ENCODE measurements at places on chromosomes 5 and 9.

- DNase-seq = no peak
Observed at GRCh38 chr5:71586052-71586940, 844 bp upstream of the MCCC2 start.

GRCh38 chr9:87684627-87685219 lies 41.2 kb upstream of the CTSL start:
- no peak for DNase-seq

GRCh38 chr9:110579034-110579861 lies at the start of gene SVEP1:
SVEP1 (minus strand) TSS chr9:110579741; CDS start chr9:110579543, 198 bp downstream.
- DNase-seq = no peak

GRCh38 chr9:129854588-129855110 lies 19.4 kb downstream of the USP20 start:
- no peak for DNase-seq

DNA sequence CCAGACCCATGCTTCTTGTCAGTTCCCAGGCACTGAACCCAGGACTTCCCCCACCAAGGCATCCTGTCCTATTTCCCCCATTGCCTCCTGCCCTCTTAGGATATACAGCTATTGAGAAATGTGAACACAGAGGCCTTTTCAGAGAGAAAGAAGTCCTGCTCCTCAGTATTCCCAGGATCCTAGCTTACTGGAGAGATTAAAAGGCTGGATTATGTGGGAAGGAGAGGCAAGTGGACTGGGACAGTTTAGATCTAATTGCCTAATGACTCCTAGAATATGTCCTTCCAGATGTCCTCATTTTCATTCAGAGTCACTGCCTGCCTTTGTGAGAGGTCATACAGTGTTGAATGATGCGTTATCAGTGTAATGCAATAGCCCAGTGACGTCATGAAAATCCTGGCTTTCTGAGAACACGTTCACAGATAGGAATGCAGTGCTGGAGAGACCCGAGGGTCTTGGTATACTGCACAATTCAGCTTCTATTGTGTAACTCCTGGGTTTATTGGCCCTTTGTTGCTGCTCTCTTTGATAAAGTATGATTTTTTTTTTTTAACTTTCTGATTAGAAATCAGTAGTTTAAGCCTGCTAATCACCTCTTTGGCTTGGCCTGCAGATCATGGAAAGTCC lies 26.2 kb downstream of the WWC1 start:
- DNase-seq = peak; percentile 36

DNA sequence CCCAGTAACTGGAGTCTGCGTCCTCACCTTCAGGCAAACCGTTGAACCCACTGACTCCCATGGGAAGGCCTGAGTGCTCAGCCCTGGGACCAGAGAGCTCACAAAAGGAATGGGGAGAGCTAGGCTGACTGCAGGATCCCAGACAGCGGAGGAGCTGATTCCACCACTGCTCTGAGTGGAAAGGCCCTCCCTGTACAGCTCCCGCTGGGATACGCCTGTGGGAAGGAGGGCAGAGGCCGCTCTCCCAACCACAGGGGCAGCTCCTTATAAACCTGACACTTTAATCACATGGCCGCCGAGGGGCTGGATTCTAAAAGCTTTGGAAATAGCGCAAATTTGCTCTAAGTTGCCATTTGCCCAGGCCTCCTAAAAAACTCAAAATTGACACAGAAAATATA lies 37.1 kb downstream of the DBH start:
- DNase-seq = no peak

DNA sequence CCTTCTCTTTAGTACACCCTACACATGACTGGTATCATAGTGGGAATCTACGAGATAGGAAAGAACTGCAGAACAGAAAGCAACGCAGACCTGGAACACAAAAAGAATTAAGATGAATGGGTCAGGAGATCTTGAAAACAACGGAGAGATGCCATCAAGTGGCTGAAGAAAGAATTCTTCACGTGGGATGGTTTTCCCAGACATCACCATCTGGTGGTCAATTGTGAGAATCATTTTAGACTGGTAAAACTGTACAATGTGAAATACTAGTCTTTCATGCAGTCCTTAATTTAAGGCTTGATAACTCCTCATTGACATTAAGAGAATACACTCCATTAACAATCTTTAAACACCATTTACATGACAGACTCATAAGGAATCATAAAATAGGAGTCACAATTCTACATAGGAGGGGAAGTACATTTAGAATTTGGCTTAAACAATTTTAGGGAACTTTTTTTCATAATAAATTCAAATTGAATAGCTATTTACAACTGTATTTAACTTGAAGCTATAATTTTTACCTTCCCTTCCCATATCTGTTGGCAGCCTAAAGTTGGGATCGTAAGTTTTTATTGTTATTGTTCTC lies 128.4 kb upstream of the TRPM3 start:
- peak; percentile 28 for DNase-seq

DNA sequence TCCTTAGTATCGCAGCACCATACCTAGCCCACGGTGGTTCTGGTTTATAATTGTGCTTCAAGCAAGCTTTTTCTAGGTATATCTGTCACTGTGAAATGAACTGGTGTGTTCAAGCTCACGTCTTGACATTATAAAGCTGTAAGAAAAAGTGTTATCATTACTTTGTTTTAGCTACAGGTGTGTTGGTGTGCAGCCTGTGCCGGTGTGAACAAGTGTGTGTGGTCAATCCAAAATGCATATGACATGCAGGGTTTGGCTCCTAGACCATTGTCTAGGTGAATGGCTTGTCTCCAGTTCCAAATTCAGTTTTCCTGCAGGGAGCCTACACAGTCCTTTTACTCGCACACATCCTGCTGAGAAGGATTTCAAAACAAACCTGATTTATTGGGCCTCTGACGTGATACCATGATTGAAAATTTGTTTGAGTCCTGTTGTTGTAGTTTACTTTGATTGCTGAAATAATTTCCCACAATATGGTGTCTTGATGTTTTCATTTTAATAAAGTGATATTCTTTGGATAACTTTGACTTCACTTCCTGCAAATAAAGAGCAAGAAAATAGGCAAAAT lies 3.7 kb downstream of the LSM11 start:
- no peak for DNase-seq

DNA sequence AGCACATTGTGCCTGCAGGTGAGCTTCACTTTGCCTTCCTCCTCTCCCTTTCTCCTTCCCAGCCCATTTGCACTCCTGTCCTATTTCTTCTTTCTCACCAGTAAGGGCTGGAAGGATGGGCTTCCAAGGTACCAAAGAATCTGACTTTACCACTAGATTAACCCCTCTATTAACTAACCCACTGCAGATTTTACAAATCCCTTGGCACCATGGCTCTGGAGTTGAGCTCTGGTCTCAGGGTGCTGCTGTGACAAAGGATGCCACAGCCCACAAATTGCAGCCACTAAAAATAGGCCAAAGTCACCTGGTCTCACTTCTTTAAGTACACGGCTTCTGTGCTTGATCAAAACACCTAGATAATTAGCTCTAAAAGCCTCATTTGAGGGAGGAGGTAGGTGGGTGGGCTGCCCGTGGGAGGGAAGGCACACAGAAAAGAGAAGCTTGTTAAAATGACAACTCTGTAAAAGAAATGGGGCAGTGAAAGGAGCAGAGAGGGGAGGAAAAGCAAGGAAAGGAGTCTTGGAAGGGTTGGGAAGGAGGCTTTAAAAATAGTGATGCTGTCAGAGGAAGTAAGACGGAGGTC lies 327.4 kb downstream of the DRD1 start:
- DNase-seq = no peak

DNA sequence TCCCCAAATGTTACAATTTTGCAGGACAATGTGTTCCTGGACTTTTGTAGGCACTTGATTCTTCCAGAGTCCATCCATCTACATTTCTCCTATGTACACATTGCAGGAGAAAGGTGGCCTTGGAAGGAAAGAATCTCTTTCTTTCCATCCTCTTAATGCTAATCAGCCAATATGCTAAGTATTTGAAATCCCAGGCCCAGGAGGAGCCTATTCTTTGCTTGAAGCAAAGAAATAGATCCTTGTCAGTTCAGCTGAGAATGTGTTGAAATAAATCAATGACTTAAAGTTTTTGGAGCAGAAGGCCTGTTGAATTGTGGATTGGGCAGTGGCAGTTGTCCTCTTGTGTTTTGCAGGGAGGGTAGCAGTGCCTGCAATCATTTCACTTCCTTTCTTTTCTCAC lies 113.3 kb downstream of the PTTG1 start:
- no peak for DNase-seq

- DNase-seq = no peak
Observed at GRCh38 chr9:84811751-84812074, 142.2 kb downstream of the NTRK2 start.

- DNase-seq = no peak
Observed at GRCh38 chr9:18060269-18060934, 413.6 kb upstream of the ADAMTSL1 start.

DNA sequence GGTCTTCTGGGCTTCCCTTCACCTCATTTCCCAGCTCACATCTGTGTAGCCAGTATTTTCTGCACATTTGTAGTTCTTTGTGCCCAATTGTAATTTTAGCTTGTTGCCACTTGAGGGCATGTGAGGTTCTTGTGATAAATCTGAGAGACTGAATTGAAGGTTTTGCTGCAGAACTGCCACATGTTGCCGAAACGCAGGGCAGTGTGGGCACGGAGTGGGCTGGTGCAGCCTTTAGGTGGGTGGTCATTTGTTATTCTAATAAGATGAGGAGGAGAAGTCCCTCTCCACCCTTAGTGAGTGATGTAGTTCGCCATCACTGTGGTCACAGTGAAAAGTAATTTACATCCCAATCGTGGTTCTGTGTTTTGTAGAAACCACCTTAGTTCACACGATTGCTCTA lies 21.2 kb downstream of the OTULIN start:
- peak; percentile 30 for DNase-seq

- no peak for DNase-seq
Observed at GRCh38 chr9:16450578-16450977, 419.9 kb downstream of the BNC2 start.

GRCh38 chr5:38923661-38924451 lies 78.0 kb downstream of the OSMR start:
- DNase-seq = no peak

DNA sequence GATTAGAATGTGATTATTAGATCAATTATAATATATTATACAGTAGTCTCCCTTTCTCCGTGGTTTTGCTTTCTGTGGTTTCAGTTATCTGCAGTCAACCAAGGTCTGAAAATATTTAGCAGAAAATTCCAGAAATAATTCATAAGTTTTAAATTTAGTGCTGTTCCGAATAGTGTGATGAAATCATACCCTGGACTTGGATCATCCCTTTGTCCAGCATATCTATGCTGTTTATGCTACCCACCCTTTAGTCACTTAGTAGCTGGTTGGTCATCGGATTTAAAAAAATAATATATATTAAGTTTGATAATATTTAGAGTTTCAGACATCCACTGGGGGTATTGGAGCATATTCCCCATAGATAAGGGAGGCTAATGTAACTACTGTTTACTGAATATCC lies 19.6 kb downstream of the RMI1 start:
- no peak for DNase-seq

GRCh38 chr5:571791-572190 lies 40.3 kb upstream of the CEP72 start:
- DNase-seq = no peak

DNA sequence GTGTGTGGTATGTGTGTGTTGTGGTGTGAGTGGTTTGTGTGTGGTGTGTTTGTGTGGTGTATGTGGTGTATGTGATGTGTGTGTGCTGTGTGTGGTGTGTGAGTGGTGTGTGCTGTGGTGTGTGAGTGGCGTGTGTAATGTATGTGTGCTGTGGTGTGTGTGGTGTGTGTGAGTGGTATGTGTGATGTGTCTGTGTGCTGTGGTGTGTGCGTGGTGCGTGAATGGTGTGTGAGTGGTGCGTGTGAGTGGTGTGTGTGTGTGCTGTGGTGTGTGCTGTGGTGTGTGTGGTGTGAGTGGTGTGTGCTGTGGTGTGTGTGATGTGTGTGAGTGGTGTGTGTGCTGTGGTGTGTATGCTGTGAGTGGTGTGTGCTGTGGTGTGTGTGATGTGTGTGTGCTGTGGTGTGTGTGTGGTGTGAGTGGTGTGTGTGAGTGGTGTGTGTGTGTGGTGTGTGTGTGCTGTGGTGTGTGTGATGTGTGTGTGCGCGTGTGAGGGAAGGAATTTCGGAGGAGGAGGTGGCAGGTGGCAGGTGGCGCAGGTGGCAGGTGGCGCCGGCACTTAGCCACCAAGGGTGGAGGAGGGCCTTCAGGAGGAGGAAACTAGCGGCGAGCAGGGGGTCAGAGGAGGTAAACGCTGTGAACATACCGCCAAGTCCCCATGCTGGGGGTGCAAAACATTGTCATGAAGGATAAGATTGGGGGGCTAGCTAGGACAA lies 191.8 kb downstream of the MELK start:
- peak; percentile 29 for DNase-seq

GRCh38 chr5:154506049-154506715 lies 28.2 kb upstream of the HAND1 start:
- DNase-seq = no peak

GRCh38 chr5:61177716-61178115 lies 15.4 kb upstream of the SMIM15 start:
- no peak for DNase-seq

DNA sequence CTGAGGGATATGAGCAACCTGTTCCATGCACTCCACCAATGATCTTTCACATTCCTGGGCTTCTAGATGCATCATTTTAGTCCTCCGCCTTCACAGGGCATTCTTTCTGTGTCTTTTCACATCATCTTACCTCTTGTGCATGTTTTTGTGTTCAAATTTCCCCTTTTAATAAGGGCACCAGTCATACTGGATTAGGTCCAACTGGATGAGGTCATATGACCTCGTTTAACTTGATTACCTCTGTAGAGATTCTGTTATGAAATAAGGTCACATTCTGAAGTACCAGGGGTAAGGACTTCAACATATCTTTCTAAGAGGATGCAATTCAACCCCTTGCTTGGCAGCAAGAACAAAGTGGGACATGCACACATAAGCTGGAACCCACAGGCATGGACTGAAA lies 335.3 kb upstream of the TLE4 start:
- no peak for DNase-seq

GRCh38 chr9:26770821-26771220 lies 121.8 kb downstream of the CAAP1 start:
- no peak for DNase-seq

DNA sequence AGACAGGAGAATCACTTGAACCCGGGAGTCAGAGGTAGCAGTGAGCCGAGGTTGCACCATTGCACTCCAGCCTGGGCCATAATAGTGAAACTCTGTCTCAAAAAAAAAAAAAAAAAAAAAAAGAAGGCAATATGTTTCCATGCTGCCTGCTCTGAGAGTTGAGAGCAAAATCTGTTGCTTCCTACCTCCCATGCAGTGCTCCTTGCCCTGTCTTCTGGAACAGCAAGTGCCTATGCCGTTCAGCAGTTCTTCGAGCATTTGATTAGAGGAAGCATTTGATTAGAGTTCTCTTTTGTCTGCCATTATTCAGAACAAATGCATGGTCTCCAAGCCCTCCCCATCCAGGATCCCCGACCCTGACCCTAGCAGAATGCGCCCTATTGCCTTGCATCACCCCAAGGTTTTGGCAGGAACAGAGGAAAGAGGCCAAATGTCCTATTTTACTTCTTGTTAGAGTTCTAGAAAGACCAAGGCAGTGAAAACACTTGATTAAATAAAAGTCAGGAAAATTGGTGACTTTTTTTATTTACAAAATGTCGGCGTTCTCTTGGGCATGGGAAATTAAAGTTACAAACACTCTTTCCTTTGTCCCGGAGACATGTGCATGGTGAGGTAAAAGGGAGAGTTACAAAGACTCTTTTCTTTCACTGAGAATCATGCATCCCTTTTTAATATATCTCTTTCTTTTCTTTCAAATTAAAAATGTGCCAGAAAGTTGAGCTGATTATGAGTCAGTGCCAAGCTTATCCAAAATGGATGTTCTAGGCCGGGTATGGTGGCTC lies 27.8 kb upstream of the FSD1L start:
- DNase-seq = no peak

All from NCI-H1930 (cell line).